ENCODE measurements at places on chromosomes 1 and 21. TPM values are rescaled to one million over a fixed set of nuclear protein-coding genes. Genes with fewer than 3 reads are reported as not detected.
A peak's percentile ranks its signal among the peaks of the same experiment; 100 is the strongest.

- no peak for DNase-seq
Measured at GRCh38 chr1:75487399-75487798, 123.5 kb downstream of the SLC44A5 start.

The OR2AK2 gene
- total RNA-seq = not detected

GRCh38 chr1:62358665-62359373 is 39.6 kb upstream of the KANK4 start:
- no peak for DNase-seq

DNA sequence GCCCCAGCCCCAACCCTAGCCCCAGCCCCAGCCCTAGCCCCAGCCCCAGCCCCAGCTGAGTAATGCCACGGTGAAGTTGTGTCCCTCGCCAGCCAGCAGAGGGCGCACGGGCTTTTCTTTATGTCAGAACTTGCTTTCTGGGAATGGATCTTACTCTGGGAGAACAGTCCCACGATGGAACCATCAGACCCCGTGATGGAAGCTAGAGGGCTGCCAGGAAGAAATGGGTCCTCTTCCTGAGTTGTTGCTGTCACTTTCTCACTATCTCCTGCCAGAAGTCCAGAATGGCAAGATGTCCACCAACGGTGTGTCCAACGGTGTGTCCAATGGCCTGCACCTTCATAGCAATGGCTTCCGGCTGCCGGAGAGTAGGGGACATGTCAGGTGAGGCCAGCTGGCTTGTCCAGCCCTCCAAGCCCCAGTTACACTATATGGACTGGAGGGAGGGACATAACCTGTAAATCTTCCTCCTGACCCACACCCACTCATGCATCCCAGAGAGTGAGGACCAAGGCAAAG is 25.1 kb upstream of the TMEM222 start:
- peak; percentile 81 for DNase-seq

The C1orf53 gene
- 0.49 TPM for total RNA-seq

- DNase-seq = no peak
Measured at GRCh38 chr21:45523411-45524101, 18.7 kb downstream of the SLC19A1 start.

DNA sequence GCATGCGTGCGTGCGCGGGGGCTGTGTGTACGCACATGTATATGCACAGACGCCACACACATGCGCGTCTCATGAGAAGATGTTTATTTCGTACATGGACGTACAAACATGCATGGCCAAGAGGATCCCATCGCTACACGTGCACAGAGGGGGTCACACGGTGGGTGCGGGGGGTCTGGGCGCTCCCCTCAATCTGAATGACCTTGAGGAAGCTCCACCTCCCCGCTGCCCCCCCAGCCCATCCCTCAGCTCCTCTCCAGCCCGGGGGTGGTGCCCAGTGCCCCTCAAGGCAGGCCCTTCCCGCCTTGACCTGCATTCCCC is 1.5 kb downstream of the TMEM240 start:
- DNase-seq = no peak

- no peak for DNase-seq
Measured at GRCh38 chr1:167605576-167605975, 24.5 kb upstream of the RCSD1 start.

GRCh38 chr1:222181191-222181590 is 366.7 kb downstream of the HHIPL2 start:
- no peak for DNase-seq

DNA sequence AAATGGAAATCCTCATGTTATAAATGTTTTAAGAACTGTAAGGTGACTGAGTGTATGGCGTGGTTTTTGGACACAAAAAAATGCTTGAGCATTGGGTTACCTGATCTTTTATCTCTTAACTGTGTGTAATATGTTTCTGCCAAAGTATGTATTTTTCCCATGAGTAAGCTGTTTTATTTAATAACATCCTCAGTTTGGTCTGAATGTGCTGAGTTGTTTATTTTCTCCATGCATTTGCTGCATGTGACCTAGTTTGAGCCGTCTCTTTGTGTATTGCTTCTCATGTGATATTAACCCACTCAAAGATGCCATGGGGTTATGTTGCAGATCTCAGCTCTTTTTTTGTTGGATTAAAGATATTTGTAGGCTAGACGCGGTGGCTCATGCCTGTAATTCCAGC is 6.1 kb upstream of the LYPLA2 start:
- DNase-seq = no peak

The ATPAF1 gene
- 96.9 TPM for total RNA-seq

GRCh38 chr1:172172352-172172831 is 248.1 kb upstream of the C1orf105 start:
- no peak for DNase-seq

The SPRR1A gene
- not detected for total RNA-seq

- no peak for DNase-seq
Measured at GRCh38 chr1:173093691-173094445, 43.1 kb upstream of the TNFSF18 start.

The SELP gene
- not detected for total RNA-seq

DNA sequence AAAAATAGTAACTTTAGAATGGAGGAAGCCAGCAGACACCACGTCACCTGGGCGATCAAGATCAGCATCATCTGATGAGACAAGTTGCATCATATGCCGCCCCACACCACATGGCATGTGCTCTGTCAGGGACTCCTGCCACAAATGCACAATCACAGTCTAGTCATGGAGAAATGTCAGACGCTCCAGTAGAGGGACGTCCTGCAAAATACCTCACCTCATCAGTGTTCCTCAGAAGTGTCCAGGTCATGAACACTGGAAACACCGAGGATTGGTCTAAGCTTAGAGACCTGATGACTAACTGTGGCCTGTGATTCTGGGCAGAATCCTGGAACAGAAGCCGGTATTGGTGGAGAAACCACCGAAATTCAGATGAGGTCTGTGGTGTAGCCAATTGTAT is 14.3 kb downstream of the ADARB1 start:
- DNase-seq = no peak

The TMEM81 gene
- total RNA-seq = 2.4 TPM

The TCHHL1 gene
- not detected for total RNA-seq

All from G401 (cell line).